Immature natural killer cell (primary cell): ENCODE measurements at places on chromosomes 1 and 21. TPM values are rescaled to one million over a fixed set of nuclear protein-coding genes. Genes with fewer than 3 reads are reported as not detected.

LMNA gene
- 10.3 TPM for polyA plus RNA-seq

CACNA1S gene
- not detected for polyA plus RNA-seq

TACSTD2 gene
- polyA plus RNA-seq, result not detected

HRNR gene
- polyA plus RNA-seq, result not detected

CD101 gene
- polyA plus RNA-seq, result 3.6 TPM

PKP1 gene
- not detected for polyA plus RNA-seq

GBP7 gene
- polyA plus RNA-seq, result not detected

GRCh38 chr21:41805038-41805437 lies 38.2 kb upstream of the RIPK4 start:
- no peak for DNase-seq

DNA sequence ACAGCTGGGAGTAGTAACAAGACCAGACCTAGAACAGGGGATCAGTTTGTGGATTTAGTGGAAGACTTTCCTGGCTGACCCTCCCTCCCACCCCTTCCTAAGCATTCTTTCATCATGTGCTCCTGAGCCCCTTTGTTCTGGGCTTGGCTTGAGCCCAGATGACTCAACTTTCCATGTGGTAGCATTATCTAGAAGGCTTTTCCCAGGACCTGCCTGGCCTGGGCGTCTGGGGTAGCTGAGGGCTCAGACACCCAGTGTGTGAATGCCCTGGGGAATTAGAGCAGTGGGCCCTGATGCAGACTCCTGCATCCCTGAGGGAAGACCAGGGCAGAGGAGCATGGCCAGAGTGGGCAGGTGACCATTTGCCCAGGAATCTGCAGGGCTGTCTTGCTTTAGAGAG lies 44.1 kb upstream of the TSPAN2 start:
- DNase-seq, result no peak

- no peak for DNase-seq
These were observed 57.8 kb upstream of the TARBP1 start for GRCh38 chr1:234536741-234537140.

GRCh38 chr1:163178628-163179027 lies 24.1 kb downstream of the RGS5 start:
- DNase-seq, result no peak

GRCh38 chr1:241424480-241424971 lies 67.5 kb upstream of the RGS7 start:
- DNase-seq, result no peak

GRCh38 chr1:56477164-56478111 lies 101.9 kb downstream of the PLPP3 start:
- DNase-seq, result no peak

DNA sequence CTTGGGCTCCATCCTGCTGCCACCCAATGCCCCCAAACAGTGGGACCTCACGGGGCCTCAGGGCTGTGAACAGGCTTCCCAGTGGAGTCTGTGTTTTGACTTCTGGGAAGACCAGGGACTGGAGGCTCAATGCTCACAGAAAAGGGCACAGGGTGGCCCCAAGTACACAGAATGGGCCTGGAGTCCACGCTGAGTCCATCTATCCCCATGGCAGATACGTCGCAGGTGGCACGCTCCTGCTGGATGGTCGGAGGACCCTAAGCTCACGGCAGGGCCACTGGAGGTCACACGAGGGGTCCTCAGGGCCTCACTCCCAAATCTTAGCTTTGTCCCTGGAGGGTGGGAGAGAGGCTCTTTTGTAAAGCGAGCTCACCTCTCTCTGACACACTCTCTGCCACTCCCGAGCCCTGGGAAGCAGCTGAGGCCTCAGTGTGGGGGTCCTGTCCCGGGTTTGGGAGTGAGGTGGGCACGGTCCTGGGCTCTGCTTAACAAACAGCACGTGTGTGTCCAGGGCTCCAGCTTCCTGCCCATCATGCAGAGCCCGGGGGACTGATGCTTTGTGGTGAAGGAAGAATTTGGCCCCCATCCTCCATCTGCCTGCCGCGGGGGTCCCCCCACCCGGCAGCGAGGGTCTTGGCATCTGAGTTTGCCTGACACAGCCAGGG lies 27.2 kb upstream of the TTC34 start:
- no peak for DNase-seq

DNA sequence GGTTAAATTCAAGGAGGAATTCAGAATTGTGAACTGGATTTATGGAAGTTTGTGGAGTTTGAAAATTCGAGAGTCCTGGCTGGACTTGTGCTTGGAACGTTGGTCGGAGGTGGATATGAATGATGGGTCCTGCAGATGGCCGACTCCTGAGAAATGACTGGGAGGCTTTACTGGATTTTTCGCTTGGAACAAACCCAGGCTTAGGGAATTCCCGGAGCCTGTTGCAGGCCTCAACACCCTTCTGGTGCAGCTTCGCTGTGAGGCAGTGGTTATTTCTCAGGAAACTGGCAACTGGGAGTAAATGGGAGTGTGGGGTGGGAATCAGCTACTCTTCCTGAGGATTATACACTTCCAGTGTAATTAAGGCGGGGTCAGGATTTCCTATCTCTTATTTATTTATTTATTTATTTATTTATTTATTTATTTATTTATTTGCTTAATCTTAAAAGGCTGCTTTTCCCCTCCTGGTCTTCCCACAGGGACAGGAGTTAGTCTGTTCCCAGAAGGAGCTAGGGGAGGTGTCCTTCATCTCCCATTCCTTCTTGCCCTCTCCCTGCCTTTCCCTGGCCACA lies 21.1 kb downstream of the MAPKAPK2 start:
- no peak for DNase-seq

- no peak for DNase-seq
These were observed 23.0 kb downstream of the RUNX1 start for GRCh38 chr21:35026153-35026500.

GRCh38 chr1:32272557-32273390 lies 19.1 kb upstream of the HDAC1 start:
- DNase-seq, result no peak

DNA sequence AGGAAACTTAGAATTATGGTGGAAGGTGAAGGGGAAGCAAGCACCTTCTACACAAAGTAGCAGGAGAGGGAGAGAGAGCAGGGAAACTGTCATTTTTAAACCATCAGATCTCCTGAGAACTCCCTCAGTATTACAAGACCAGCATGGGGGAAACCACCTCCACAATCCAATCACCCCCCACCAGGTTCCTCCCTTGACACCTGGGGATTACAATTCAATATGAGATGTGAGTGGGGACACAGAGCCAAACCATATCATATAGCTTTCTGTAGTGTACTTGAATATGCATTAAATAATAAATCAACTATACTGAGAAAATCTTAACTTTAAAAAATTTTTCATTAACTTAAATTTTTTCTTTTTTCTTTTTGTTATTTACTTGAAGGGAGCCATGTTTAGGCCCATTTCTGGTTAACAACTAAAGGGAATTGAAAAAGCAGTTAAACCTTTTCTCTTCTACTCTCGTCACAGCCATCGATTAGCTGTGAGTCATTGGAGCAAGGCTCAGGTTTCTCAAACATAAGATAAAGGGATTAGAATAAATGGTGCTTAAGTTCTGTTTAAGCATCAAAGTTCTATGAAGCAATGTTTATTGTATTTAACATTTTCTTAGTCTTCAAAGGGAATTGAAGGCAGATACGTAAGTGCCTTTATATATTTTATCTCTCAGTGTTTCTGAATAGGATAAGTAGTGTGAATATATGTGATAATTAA lies 72.2 kb upstream of the DPT start:
- no peak for DNase-seq

DNA sequence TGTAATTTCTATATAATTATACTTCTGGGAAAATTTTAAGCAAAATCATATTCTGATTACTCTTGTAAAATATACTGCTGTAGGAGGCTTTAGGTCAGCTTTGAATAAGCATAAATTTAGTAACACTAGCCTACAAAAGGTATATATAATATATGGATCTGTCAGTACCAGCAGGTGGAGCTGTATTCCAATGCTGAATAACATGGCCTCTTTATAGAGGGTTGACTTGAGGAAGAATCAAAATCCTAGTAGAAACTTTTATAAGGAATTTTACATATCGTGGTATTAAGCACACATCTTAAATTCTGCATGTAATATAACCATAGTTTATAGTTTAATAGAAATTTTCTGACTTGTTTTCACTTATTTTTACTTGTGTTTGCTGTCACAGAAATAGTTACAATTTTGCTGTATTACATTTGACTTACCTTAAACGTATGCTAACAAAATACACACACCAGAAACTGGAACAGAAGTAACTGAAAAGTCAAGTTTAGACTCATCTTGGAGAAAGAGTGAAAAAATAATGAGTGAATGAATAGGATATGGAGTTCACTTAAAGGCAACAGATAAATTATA lies 79.3 kb downstream of the HMCN1 start:
- DNase-seq, result no peak

- DNase-seq, result no peak
These were observed 36.7 kb upstream of the WLS start for GRCh38 chr1:68268896-68269483.

- DNase-seq, result no peak
These were observed 15.0 kb downstream of the PDE9A start for GRCh38 chr21:42668298-42668992.

DNA sequence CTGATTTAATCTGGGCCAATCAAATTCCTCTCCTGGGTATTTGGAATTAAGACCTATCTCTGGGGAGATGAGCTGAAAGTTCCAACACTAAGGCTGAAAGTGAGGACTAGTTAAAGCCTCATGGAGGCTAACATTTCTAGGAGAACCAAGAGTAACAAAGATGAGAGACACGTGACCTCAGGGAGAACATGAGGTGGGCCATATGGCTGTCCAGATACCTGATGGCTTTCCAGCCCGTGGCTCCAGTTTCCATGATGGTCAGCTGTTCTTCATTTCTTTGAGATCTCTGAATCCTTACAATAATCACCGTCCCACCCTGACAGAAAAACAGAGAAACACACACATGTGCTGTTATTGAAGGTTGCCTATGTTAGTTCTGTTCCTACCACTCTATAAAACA lies 66.1 kb downstream of the LEPR start:
- DNase-seq, result no peak

DNA sequence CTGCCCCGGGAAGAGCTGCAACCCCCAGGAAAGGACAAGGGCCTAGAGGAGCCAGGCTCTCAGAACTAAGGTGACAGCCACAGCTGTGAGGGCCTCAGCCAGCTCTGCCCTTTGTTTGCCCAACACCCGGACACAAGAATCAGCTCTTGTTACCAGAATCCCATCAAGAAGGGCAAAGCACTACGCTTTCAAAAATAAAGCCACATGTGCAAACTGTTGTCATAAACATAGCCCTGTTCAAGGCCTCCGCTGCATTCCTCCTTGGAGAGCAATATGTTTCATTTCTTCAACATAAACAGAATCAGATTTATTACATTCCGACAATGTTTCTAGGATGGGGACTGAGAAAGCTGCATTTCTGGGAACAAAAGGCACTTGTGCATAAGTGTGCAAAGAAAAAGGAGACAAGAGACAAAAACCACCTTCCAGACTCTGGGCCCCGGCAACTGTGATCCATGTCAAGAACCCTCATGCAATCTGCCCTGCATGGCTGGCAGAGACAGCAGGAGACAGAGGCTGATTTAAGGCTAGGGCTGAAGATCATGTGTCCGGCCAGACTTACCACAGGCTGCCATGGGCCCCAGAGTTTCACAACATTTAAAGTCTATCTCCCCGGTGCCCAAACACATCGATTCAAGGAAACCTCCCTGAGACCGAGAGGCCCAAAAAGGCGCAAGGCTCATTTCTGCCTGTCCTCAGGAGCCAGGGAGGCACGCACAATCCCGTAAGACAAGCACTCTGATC lies 71.0 kb downstream of the SSBP3 start:
- no peak for DNase-seq

DNA sequence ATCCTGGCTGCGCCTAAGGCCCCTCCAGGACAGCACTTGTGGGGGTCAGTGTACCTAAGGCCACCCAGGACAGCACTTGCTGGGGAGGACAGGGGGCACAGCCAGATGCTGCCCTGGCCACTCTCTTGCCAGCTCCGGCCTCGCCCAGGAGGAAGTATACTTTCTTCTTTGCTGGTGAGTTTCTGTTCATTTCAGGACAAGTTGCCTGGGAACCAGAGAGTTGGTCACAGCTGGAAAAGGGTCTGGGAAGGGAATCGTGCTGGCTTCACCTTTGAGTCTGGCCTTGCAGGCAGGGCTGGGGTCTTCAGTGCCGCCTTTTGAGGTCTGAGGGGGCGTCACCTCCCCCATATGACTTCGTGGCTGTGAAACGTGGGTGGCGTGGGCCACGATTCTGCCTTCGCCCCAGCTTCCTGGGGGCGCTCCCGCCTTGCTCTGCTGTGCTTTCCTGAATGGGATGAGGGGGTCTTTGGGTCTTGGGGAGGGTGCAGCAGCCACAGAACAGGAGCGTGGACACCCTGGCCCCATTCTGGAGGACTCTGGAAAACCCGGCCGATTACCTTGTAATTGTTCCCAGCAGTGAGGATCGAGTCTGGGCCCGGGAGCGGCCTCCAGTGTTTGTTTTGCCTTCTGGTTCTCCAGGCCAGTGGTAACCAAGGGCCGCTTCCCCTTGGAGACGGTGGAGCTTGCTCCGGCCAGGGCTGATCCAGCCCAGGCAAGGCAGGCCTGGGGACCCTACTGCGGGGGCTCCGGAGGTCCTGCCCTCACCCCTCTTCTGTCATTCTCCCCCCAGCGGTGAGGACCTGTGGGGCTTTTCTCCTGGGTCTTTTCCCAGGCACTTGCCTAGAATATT lies 45.9 kb downstream of the SPSB1 start:
- no peak for DNase-seq

- DNase-seq, result no peak
These were observed 288.8 kb downstream of the DPYD start for GRCh38 chr1:97632075-97632474.
